ENCODE measurements at places on chromosomes 7 and 10.

- DNase-seq: peak; percentile 80
Measured at GRCh38 chr10:102644646-102645387, 538 bp downstream of the TRIM8 start.

GRCh38 chr10:33968983-33969382 is 634.5 kb upstream of the NRP1 start:
- no peak for DNase-seq

GRCh38 chr7:1237704-1238255 is 5.1 kb downstream of the UNCX start:
- no peak for DNase-seq

- no peak for DNase-seq
Measured at GRCh38 chr10:1401071-1401965, 336.0 kb downstream of the ADARB2 start.

- peak; percentile 68 for DNase-seq
Measured at GRCh38 chr7:87416682-87417587, 58.5 kb downstream of the ABCB4 start.

- peak; percentile 16 for DNase-seq
Measured at GRCh38 chr7:39510864-39511354, 55.3 kb upstream of the YAE1 start.

GRCh38 chr7:95255691-95256090 is 68.6 kb downstream of the PON1 start:
- no peak for DNase-seq

DNA sequence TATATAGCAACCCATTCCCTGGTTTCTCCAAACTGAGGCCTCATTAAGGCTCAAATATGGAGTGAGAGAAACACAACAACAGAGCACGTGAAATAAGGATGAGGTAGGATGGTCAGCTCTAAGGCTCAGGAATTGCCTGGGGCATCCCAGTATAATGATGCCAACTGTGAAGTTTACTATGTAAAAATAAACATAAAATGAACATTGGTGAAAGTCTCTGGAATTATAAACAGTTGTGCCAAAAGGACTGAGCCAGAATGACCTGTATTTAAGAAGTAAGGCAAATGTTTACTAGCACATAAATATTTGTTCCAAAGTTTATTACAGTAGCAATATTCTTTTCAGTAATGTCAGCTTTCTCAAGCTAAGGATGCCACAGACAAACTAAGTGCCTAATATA is 64.6 kb downstream of the ZNF680 start:
- no peak for DNase-seq

GRCh38 chr10:121927318-121927840 is 452 bp downstream of the ATE1 start:
- DNase-seq: peak; percentile 81

DNA sequence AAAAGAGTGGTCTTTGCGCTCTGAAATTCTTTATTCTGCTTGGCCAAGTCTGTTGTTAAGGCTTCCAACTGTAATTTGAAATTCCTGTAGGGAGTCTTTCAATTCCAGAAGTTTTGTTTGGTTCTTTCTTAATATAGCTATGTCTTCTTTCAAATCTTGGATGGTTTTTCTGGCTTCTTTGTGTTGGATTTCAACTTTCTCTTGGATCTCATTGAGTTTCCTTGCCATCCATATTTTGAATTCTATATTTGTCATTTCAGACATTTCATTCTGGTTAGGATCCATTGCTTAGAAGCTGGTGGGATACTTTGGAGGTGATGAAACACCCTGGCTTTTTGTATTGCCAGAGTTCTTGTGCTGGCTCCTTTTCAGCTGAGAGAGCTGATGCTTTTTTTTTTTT is 55.5 kb downstream of the ZNF783 start:
- no peak for DNase-seq

- DNase-seq: peak; percentile 86
Measured at GRCh38 chr7:106165337-106165736, 53.2 kb upstream of the SYPL1 start.

DNA sequence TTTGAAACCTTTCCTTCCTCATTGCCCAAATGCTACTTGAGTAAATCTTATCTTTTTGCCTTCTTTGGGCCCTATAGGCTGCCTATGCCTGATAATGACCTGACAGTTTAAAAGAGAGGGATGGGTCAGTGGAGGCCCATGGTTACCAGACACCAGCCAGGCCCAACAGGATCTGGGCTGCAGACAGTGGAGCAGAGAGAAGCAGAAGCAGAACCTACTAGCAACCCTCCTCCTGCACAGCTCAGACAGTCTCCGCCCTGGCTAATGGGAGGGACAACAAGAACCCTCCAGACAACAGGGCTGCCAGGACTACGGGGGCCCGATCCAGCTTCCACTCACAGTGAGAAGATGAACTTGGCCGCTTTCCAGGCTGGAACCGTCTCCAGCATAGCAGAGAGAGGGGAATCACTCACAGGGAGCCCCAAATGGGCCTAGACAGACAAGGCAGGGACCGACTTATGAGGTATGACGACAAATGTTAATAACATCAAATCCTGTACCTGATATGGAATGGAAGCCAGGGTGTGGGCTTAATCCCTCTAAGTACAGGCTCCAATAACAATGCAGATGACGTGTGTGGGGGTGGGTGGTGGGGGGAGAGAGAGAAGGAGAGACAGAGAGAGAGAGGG is 31.7 kb upstream of the DGKI start:
- DNase-seq: no peak

DNA sequence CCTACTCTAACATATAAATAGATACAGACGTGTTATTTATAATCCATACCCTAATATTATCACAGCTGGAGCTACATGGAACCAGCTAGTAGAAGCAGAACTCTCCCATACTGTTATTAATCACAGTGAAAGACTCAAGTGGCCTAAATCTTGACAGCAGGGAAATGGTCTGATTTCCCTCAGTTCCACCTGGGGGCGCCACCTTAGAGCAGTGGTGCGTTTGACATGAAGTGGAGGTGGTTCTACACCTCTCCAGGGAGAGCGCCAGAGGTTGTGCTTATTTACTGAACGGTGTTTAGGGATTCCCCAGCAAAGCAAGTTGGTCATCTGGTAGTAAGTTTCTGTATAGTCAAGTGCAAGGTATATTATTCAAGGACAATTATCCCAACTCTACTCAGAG is 17.6 kb downstream of the DNTT start:
- DNase-seq: no peak

DNA sequence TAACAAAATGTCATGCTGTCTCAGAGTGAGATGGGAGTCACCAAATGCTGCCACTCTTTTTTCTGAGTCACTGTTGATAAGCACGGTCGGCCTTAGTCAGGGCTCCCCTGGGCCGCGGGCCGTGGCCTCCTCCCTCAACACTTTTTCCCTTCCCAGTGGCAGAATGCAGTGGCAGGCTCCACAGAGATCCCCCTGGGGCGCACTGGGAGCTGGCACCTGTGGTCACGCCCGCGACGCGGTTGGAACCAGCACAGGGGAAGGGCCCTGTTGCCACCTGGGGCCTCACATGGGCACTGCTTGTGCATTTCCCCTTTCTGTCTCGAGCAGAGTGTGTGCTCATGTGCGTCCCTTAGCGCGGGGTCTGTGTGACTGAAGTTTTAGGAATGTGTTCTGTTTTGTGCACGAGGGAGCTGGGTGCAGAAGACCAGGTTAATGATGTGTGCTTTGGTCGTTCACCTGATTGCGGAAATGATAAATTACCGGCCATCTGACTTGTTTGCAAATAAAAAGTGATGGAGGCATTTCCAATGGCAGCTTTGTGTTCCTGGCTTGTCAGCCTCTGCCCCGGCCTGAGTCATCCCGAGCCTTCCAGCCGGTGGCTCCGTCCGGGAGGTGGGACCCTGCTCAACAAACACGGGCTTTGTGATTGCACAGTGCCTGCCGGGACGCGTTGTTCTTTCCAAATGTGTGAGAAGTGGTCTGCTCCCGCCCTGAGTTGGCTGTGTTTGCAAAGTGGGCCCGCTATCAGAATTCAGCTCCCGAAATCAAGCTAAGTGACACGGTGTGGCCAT is 100.7 kb downstream of the NKX6-2 start:
- DNase-seq: peak; percentile 74

- no peak for DNase-seq
Measured at GRCh38 chr7:36064676-36065075, 88.4 kb upstream of the EEPD1 start.

GRCh38 chr7:105674200-105674920 is 93.1 kb upstream of the EFCAB10 start:
- DNase-seq: no peak

DNA sequence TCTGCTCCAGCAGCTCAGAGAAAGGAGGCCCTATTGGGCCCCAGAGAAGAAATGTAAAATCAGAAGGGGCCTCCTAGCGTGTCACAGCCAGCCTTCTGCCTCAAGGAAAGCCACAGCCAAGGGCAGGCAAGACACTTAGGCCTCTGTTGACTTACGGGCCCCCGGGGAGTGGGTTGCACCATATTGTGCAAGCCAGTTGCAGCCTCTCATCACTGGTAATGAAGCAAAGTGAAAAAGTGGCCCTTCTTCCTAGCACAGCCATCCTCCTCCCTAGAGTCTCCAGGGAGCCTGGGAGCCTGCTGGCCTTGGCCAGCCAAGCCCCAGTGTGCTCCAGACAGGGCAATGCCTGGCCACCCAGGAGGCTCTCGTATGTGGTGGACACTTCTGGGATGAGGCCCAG is 56.2 kb upstream of the GDF10 start:
- no peak for DNase-seq

- no peak for DNase-seq
Measured at GRCh38 chr7:82726038-82726800, 282.6 kb upstream of the CACNA2D1 start.

GRCh38 chr10:1652151-1652550 is 85.2 kb downstream of the ADARB2 start:
- DNase-seq: no peak

DNA sequence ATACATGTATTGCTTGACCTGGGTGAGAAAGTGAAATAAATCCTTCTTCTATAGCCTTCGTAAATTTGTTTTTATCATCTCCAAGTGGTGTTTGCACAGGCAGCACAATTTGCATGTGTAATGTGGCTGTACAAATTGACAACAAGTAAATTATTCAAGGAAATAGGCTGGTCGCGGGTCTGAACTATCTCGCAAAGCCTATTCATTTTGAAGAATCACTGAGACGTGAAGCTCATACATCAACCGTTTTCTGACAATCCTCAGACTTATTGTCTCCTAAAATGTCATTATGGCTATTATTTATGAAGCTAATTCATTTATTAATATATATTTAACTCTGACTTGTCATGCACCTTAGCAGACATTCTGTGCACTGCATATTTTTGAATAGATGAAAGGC is 16.2 kb upstream of the FAM204A start:
- no peak for DNase-seq

- peak; percentile 87 for DNase-seq
Measured at GRCh38 chr10:78196964-78197363, 163.3 kb downstream of the RPS24 start.

GRCh38 chr7:20521243-20521642 is 94.2 kb upstream of the ABCB5 start:
- no peak for DNase-seq

- DNase-seq: no peak
Measured at GRCh38 chr10:96470116-96470743, 43.5 kb downstream of the TLL2 start.

DNA sequence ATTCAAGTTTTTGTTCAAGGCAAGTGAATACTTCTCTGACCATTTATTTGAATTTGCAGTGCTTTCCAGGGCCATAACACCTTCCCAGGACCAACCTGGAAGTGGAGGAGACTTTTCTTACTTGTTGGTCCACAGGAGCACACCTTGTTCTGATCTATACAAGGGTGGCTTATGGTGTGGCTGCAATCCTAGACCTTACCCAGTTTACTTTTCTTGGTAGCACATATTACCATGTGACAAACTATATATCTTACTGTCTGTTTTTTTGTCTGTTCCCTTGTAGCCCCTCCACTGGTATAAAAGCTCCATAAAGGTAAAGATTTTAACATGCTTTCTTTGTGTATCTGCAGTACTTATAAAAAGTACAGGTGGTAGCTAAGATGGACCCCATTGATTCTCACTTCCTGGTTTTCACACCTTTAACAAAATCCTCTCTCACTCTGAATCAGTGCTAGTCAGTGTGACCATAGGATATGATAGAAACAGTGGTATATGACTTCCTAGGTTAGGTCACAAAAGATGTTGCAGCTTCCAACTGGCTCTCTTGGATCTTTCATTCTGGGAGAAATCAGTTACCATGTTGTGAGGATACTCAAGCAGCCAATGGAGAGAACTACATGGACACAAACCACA is 5.6 kb upstream of the ASB4 start:
- DNase-seq: no peak

DNA sequence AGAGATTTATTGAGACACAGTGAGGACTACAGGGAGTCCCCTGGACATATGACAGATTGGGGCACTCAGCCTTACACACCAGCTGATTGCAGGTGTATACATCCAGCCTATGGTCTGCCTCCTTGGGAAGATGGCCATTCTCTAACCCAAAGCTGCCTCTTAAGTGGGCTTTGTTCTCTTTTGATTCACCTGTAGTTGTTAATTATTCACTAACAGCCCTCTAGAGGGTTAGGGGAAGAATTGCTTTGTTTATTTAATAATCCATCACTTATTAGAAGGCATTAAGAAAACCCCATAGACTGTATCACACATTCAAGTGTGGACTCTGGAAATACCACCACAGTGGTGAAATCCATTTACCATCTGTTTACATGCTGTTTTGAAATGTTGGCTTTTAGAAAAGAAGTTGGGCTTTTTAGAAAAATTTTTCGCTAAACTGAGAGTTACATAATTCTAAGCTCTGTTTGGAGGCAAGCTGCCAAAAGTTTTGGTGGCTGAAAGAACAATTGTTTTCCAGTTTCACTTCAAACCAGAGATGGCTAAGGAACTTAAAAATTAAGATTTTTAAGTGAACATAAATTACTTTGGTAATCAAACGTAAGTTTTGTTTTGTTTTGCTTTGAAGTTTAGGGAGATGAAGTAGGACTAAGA is 379.1 kb downstream of the ADRA2A start:
- no peak for DNase-seq

DNA sequence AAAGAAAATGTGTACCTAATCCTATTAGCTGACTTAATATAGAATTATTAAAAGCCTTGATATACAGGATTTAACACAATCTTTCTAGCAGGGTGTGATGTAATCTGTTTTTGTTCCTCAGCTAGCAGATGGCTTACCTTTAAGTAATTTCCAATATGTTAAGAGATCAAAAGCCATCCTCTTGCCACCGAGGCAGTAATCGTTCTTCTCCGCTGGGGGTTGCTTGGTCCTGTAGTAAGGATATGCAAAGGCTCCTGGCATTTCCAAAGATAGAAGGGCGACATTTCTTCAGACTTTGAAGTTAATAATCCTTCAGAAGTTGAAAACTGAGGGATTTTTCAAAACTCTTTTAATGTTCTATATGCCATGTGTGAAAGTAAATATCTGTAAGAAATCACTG is 156.4 kb downstream of the FZD1 start:
- DNase-seq: no peak

GRCh38 chr10:23106331-23107072 is 11.1 kb downstream of the MSRB2 start:
- DNase-seq: no peak

- DNase-seq: no peak
Measured at GRCh38 chr7:18555968-18556367, 60.4 kb downstream of the HDAC9 start.

GRCh38 chr7:94618126-94618525 is 37.8 kb downstream of the SGCE start:
- DNase-seq: no peak

- DNase-seq: no peak
Measured at GRCh38 chr10:47077386-47077785, 166.2 kb downstream of the PTPN20 start.

GRCh38 chr7:1819259-1819841 is 149.3 kb downstream of the ELFN1 start:
- DNase-seq: no peak

GRCh38 chr7:50156706-50157105 is 63.7 kb upstream of the ZPBP start:
- no peak for DNase-seq
